Activated T-cell treated with anti-CD3 and anti-CD28 coated beads for 1 hour (primary cell): ENCODE measurements at places on chromosomes 11 and 22.

DNA sequence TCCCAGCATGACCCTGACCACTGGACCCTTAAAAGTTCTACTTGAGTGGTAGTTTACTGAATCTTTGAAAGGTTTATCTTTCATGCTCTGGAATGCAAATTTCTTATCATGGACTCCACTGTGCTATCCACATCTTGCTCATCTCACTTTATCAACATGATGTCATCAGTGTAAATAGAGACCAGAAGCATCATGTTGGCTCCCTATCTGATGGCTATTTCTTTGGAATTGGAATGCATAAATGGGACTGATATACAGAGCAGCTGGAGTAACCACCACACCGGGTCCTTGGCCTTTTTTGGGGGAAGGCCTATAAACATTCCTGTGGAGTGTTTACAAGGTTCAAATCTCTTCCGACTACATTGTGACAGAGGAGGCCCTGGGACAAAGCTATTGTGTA, 74.1 kb upstream of the CEP126 start:
- no peak for DNase-seq

- no peak for DNase-seq
These were observed 11.3 kb downstream of the SLC17A6 start for GRCh38 chr11:22349491-22349890.

GRCh38 chr11:70063121-70063520, 15.0 kb upstream of the ANO1 start:
- DNase-seq = no peak

GRCh38 chr11:34348919-34349318, 8.9 kb downstream of the ABTB2 start:
- no peak for DNase-seq

GRCh38 chr11:19279451-19279850, 38.7 kb upstream of the E2F8 start:
- no peak for DNase-seq

- DNase-seq = no peak
These were observed 808.0 kb downstream of the DLG2 start for GRCh38 chr11:84819128-84819527.

- no peak for DNase-seq
These were observed 87.2 kb upstream of the NAV2 start for GRCh38 chr11:19625438-19625837.

DNA sequence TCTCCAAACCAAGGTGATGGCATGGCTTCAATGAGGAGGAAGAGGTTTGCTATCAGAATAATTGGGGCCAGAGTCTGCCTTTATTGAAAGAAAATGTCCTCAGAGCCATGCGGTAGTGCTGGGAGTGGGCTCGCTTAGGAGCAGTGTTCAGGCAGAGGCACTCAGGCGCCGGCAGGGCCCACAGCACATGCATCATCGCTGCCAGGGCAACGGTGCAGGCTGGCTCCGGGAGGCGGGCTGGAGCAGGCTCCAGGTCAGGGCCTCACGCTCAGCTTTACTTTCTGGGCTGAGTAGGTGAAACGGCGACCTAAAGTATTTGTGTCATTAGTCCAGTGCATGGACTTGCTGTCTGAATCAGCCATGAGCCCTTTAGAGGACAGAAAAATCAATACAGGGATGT, 169.9 kb upstream of the CCDC90B start:
- DNase-seq = no peak
